ENCODE measurements at places on chromosomes 7 and 10.

DNA sequence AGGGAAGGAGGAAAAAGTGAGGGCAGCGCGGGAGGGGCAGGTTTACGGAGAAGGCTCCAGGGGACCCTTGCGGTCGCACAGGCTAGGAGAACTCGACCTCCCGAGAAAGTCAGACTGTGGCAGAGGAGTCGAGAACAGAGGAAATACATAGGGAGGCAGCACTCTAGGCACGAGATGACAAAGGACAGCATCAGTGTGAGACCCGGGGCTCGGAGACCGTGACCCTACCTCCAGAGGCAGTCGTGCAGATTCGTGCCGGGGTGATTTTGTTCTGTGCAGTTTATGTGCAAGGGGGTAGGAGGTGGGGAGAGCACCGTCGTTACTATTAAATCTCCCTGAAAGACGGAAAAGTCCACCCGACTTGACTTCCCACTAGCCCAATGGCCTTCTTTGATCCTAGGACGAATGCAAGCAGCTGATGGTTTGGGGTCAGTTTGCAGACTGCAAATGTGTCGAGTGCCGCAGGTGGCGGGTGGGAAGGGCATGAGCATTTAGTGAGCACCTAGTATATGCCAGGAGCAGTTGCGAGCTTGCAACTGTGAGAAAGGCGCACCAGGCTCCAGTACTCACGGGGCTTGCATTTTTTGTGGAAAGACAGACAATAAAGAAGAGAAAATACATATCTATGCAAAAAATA lies 674 bp upstream of the OSBPL3 start:
- DNase-seq = no peak

DNA sequence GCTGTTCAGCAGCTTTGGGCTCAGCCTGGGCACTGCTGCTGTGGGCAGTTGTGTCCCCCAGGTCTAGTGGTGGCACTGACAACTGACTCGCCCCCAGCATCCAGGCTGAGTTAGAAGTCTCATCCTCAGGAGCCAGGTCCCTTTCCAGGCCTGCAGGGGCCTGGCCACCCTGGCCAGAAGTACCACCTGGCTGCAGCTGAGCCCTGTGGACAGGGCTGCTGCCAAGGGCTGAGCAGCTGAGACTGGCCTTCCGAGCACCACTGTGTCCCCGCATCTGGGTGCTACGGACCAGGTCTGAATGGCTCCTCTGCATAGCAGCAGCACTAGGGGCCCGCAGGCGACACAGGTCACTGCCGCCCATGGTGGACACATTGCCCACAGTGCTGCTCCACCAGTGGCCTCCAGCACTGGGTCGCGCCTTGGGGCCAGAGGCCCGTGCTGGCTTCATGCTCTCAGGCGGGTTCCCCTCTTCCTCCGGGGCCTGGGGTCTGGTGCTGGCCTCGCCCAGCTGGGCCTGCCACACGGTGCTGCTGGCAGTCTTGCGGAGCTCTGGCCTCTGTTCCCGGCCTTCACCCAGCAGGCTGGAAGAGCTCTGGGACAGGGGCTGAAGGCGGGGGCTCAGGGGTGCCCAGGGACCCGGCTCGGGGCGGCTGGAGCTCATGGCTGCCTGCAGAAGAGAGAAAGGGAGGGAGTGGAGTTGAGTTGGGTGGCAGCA lies 6.2 kb downstream of the GPRIN2 start:
- no peak for DNase-seq

DNA sequence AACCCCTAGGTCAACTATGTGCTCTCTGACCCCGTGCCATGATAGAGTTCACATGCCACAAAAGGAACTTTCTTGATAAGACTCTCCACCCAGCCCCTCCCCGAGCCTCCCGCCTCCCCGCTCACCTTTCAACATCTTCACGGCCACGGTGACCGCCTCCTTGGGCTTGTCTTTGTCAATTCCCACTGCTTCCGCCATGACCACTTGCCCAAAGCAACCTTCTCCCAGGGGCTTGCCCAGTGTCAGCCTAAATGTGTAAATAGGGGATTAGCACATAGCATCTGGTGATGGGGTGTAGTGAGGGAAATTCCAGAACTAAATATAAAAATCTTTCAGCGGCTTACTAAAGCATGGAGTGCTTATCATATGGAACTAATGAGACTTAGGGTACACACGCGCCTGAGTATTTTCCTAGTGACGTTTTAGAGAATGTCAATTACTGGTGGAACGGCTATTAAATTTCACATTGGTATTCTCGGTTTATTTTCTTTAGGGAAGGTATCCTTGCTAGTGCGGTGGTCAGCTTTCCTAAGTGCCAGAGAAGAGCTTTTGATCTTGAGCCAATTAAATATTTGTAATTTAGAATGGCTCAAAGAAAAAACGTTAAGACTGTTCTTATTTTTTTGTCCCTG lies 97.4 kb downstream of the FGFR2 start:
- DNase-seq = no peak

DNA sequence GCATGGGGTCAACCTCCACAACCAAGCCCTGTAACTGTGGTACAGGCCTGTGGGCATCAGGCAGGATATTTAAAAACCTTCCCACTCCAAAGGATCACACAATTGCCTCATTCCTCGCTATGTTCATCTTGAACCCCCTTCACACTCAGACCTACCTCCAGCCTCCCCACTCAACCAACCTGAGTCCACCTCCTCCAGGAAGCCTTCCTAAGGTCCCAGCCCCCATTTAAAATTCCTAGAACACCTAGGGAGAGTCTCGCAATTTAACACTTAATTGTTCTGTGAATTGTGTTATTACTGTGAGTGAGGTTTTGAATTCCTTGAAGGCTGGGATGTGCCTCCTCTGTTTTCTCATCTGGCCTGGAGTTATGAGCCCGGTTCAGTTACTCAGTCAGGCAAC lies 93.1 kb upstream of the SMNDC1 start:
- DNase-seq = no peak

GRCh38 chr10:25497246-25497645 lies 322.4 kb downstream of the GPR158 start:
- no peak for DNase-seq
